ENCODE measurements at places on chromosomes 1 and 21.
A peak's percentile ranks its signal among the peaks of the same experiment; 100 is the strongest.

GRCh38 chr1:80099713-80100112, 1093.2 kb upstream of the ADGRL4 start:
- no peak for DNase-seq

DNA sequence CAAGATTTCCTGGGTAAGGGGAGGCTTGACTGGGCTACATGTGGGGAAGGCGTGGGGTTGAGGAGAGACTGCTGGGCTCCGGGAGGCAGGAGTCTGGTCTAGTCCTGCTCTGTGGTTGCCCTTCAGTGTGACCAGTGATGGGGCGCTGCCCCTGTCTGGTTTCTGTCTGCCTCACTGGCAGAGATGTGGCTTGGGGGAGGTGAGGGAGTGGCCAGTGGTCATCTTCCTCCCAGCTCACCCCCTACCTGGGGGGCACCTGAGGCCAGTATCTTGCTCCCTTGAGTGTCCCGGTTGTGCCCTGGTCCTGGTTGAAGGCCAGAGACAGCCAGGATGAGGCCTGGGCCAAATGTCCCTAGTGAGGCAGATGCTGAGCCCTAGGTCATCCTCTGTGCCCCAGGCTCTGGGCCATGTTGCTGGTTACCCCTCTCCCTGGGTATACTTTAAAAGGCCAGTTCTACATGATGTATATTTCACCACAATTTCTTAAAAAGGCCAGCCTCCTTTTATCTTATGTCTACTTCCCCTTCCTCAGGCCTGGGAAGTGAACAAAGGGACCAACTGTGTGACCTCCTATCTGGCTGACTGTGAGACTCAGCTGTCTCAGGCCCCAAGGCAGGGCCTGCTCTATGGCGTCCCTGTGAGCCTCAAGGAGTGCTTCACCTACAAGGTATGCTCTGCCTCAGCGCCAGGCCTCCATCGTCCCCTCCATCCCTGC, 10.5 kb downstream of the FAAH start:
- no peak for DNase-seq

DNA sequence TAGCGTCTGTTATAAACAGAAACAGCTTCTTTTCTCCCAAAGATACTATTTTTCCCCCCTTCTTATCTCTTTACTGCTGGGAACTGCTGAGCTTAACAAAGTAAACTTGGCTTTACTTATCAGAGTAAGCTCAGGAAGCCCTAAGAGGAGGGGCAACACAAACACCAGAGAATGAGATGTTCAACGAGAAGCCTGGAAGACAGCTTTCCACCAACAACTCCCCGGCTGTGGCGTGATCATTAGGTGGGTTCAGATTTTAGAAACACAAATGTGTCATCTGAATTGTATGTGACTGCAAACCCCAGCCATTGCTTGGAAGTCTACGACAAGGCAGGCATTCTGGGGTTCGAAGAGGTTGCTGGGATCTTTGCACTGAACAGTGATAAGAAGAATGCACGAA, 181.2 kb upstream of the ESRRG start:
- DNase-seq: no peak

- DNase-seq: peak; percentile 58
Measured at GRCh38 chr1:6205849-6206519, at the start of gene RNF207. Gene RNF207 (plus strand): TSS chr1:6206119. CDS start chr1:6206536, 417 bp downstream.

DNA sequence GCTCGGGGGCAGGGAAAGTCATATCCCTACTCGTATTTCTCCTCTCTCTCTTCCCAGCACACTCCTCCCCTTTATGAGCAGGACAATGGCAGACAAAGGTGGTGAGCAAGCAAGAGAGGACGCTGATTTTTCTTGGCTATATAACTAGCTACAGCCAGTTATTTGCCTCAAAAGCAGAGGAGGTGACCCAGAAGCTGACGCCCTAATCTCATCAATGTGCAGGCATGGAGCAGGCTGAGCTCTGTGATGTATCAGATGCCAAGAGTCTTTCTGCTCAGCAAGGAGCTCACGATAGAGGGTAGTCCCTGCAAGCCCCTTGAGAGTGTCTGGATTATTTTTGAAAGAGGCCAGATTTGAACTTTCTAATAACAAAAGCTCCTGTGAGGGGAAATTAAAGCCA, 75.5 kb downstream of the ASTN1 start:
- no peak for DNase-seq

DNA sequence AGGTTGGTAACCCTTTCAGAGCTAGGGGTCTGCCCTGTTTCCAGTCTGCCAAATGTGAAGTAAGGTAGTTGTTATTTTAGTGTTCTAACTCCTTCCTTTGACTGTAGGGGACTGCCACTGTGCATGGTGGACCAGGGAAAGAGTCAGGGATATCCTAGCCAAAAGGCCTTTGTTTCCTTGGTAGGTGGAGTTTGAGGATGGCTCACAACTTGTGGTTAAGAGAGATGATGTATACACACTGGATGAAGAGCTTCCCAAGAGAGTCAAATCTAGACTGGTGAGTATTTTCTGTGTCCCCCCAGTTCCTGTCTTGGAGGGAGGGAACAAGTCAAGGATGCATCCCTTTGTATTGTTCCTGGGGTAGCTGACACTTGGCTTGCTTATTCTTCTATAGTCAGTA, 3.5 kb upstream of the ST3GAL3 start:
- no peak for DNase-seq

- DNase-seq: no peak
Measured at GRCh38 chr1:54417123-54417522, 10.9 kb upstream of the SSBP3 start.
